ENCODE measurements at places on chromosomes 5 and 9. TPM values are rescaled to one million over a fixed set of nuclear protein-coding genes. Genes with fewer than 3 reads are reported as not detected.

IL3 gene
- not detected for total RNA-seq

GRCh38 chr5:58851153-58851552 lies 268.3 kb downstream of the RAB3C start:
- DNase-seq = no peak

- no peak for DNase-seq
Measured at GRCh38 chr5:6081727-6082210, 296.6 kb downstream of the MED10 start.

F2R gene
- 240 TPM for total RNA-seq

DNA sequence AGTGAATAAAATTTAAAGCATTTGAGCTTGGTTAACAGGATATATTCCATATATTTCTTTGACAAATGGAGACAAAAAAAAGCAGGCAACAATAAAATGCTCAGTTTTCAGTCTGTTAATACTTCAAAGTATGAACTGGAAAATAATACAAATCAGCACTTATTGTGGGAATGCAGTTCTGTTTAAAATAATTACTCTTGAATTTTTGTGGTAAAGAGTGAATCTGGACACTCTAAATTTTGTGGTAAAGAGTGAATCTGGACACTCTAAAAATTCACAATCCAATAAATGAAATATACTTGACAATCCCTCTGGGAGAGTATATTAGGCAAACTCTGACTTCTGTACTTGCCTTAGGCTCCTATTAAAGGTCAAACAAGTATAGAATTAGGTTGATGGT lies 141.9 kb upstream of the RASA1 start:
- no peak for DNase-seq

GRCh38 chr5:155735388-155735787 lies 591.6 kb upstream of the SGCD start:
- no peak for DNase-seq

- DNase-seq = no peak
Measured at GRCh38 chr5:85000671-85001070, 616.0 kb upstream of the EDIL3 start.

DNA sequence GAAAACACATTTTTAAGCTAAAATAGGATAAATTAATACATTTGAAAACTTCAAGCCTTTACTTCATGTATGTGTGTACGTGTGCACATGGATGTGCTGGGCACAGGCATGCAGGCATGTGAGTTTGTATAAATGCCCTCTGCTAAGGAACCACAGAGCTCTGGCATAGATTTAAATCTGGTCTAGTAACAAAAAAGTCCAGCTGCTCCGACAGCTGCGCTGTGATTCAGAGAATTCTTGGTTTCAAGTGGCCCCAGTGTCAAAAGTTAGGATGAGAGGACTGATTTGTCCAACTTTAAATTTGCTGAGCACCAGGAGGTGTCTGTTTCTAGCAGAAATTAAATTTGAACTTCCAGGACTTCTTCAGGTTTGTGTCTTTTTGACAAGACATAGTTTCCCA lies 203.7 kb upstream of the TUT7 start:
- no peak for DNase-seq

GRCh38 chr5:55720188-55720703 lies 8.1 kb upstream of the SLC38A9 start:
- no peak for DNase-seq

KLF9 gene
- total RNA-seq = 165 TPM

ZDHHC11 gene
- total RNA-seq = 5.6 TPM

GRCh38 chr9:136342181-136343120 lies 15.1 kb downstream of the GPSM1 start:
- DNase-seq = no peak

DNA sequence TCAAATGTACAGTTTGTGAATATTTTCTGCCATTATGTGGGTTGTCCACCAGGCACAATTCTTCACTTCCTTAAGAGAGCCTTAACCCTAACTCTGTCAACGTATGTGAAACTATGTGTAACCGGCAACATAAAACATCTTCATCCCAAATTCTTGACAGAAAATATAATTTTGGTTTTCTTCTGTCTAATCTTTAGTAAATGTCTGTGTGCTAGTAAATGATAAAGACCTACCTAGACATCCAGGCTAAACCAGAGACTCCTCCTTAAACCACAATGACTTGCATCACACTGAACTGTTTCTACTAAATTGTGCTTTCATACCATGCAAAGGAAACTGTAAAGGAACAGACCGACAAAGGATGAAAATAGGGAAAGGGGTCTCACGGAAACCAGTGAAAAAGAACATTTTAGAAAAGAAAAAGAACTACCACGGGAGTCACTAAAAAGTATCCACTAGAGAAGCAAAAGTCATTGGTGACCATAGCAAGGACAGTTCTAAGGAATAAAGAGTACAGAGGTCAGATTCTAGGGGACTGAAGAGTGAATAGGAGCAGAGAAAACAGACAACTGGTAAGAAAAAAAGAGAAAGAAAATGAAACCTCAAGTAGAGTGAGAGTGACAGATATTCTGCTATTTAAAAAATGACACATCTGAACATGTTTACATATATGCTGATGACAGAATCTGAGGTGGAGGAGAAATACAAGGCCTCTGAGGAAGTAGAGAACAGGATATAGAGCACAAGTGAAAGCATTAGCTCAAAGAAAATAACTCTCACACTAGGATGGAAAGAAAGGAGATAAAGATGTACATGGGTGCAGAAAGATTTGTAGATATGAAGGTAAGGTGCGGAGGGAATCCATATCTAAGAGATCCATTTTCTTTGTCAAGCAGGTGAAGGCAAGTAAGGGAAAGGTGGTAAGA lies 49.4 kb downstream of the FNIP1 start:
- DNase-seq = no peak

GRCh38 chr5:73158313-73158712 lies 14.7 kb upstream of the TMEM174 start:
- no peak for DNase-seq

GRCh38 chr5:59125011-59125961 lies 542.4 kb downstream of the RAB3C start:
- DNase-seq = no peak

- no peak for DNase-seq
Measured at GRCh38 chr9:137951597-137952490, 74.3 kb downstream of the CACNA1B start.

DNA sequence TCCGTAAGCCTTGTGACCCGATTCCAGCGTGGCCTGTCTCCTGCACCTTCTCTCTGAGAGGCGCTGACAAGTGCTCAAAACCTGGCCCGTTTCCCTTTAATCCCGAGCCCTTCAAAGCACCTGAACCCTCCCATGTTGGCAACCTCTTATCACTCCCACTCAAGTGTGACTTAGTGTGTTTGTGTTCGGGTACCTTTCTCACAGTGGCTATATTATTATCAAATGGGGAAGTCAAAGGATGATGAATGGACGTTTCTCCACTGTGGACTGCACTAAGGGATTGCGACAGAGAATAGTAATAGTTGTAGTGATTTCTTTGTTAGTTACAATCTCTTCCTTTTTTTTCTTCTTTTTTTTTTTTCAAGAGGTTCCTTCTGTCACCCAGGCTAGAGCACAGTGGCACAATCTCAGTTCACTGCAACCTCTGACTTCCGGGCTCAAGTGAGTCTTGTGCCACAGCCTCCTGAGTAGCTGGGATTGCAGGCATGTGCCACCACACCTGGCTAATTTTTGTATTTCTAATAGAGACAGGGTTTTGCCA lies 65.4 kb upstream of the TNFSF8 start:
- DNase-seq = no peak

ABCA1 gene
- 79.7 TPM for total RNA-seq

- DNase-seq = no peak
Measured at GRCh38 chr5:138945421-138946240, 70.5 kb upstream of the LRRTM2 start.

OTP gene
- total RNA-seq = not detected

GRCh38 chr5:7683753-7684152 lies 167.2 kb downstream of the CFAP90 start:
- DNase-seq = no peak

DNA sequence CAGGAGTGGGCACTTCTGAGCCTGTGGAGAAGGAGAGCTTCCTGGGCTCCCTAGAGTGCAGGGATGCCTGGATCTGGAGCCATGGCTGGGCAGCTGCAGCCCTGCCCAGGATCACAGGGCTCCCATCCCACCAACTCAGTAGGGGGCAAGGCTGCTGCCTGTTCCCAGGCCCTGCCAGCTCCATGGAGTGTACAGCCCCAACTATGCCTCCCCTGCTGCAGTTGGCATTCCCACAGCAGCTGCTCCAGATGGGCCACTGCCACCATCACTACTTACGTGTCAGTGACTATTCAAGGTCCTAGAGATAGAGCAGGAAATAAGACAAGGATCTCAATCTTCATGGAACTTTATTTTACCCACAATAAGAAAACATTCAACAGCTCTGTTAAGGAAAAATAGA lies 107.1 kb upstream of the TNPO1 start:
- no peak for DNase-seq

GRCh38 chr9:35353731-35354365 lies 136.1 kb upstream of the RUSC2 start:
- no peak for DNase-seq

DNA sequence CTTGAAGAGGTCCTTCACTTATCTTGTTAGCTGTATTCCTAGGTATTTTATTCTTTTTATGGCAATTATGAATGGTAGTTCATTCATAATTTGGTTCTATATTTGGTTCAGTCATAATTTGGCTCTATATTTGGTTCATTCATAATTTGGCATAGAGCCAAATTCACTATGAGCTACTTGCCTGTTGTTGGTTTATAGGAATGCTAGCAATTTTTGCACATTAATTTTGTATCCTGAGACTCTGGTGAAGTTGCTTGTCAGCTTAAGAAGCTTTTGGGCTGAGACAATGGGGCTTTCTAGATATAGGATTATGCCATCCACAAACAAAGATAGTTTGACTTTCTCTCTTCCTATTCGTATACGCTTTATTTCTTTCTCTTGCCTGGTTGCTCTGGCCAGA lies 142.2 kb downstream of the PLCXD3 start:
- DNase-seq = no peak

TRPM6 gene
- total RNA-seq = 0.41 TPM

DNA sequence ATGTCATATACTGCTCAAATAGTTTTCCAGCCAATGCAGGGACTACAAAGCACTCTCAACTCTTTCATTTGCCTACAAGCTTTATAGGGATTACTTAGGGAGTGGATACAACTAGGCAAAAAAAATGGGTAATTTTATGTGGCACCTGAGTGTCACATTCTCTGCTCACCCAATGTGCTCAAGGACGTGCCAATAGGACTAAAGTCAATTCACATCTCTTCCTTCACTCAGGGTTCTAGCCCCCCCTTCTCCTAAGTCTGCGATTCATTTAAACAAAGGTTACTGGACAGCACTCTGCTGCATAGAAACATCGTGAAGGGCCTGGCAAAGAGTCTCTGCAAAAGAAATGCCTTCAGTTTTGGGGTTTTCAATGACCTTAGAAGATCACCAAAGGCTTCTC lies 142.3 kb downstream of the TSSK1B start:
- no peak for DNase-seq

GRCh38 chr5:143401227-143402016 lies 2.1 kb downstream of the NR3C1 start:
- no peak for DNase-seq

DNA sequence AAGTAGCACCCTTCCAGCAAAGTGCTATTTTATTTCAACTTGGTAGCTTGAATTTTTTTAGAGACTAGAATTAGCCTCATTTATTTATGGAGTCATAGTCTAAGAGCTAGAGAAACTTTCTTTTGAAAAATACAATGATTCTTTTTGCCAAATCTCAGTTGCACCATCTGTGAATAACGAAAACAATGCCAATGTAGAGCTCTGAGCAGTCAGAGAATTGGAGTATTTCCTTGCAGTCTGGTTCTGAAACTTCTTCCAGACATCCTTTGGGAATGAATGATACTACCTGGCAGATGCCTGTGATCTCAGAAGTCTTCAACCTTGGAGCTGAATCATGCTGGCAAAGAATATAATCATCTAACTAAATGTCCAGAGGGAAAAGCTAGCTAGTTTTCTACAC lies 511.5 kb upstream of the CYLC2 start:
- DNase-seq = no peak

TTC23L gene
- total RNA-seq = not detected

DNA sequence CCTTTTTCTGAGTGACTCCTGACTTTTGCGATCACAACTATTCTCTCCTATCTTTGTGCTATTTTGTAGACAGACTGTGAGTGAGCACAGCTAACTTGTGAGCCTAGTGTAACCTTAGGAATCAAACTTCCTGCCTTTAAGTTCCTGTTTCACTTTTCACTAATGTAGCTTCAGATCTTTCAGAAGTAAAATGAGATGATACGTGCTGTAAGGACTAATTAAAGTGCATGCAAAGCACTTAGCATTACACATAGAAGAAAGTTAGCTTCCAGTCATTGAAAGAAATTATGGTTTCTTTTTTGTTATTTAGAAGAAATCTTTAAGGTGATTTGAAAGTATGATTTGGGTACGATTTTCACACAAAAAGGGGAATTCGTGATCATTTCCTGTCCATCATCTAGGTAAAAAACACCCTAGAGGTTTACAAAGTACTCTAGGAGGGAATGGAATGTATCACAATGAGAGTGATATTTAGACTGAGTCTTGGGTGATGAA lies 122.7 kb downstream of the ST8SIA4 start:
- DNase-seq = no peak

DNA sequence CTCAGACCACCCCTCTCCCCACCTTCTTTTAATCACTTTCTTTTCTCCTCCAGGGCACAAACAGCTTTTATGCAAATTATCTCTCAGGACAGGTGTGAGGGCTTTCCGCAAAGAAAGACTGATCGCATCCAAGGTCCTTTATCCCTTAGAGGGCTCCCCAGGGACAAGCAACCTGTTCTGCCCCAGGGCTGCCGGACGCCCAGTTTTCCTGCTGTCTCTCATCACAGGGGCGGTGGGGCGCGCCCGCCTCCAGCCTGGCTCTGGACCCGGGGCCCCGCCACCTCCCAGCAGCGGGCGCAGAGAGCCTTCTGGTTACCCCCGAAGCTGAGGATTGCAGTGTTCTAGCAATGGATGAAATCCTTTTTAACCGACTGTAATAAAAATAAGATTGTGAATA lies 266.1 kb downstream of the CWC27 start:
- DNase-seq = no peak

MTAP gene
- total RNA-seq = 26.2 TPM

GRCh38 chr5:80482578-80482977 lies 5.3 kb upstream of the FAM151B start:
- no peak for DNase-seq

- no peak for DNase-seq
Measured at GRCh38 chr9:88775037-88775471, 216.2 kb upstream of the S1PR3 start.

DNA sequence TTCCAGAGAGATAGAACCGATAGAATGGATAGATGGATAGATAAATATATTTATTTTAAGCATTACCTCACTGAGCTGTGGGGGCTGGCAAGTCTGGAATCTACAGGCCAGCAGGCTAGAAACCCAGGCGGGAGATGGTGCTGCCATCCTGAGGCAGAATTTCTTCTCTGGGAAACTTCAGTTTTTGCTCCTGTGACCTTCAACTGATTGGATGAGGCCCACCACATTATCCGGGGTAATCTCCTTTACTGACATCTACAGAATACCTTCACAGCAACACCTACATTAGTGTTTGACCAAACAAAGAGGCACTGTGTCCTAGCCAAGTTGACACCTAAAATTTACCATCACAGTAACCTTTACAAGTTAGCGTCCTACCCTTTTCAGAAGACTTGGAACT lies 29.2 kb upstream of the TENT4A start:
- DNase-seq = no peak
